ENCODE measurements at places on chromosomes 16 and 17. TPM values are rescaled to one million over a fixed set of nuclear protein-coding genes. Genes with fewer than 3 reads are reported as not detected.

DNA sequence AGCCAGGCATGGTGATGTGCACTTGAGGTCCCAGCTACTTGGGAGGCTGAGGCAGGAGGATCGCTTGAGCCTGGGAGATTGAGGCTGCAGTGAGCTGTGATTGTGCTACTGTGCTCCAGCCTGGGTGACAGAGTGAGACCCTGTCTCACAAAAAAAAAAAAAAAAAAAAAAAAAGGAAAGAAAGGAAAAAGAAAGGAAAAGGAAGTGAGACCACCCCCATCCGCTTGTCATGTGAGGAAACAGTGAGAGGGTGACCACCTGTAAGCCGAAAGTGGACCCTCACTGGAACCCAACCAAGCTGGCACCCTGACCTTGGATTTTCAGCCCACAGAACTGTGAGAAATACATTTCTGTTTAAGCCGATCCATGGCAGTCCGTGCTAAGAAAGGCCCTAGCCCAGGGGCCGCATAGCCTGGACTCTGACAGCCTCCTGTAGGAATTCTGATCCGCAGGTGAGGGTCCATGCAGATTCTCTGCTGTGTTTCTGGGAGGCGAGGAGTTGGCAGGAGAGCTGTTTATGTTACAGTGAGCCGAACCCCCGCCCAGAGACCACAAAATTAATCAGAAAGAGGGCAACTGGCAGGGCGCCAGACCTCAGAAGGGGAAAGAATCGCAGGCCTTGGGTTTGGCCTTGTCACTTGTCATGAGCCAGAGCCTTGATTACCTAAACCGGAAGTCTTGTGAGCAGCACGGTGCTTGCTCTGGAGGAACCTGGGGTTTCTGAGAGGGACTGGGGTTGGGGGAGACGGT, 945 bp downstream of the SGSH start:
- peak; percentile 87 for DNase-seq

- no peak for DNase-seq
Observed at GRCh38 chr16:55055262-55055661, 124.6 kb downstream of the IRX5 start.

- no peak for DNase-seq
Observed at GRCh38 chr16:87056083-87056482, 261.1 kb downstream of the C16orf95 start.

DNA sequence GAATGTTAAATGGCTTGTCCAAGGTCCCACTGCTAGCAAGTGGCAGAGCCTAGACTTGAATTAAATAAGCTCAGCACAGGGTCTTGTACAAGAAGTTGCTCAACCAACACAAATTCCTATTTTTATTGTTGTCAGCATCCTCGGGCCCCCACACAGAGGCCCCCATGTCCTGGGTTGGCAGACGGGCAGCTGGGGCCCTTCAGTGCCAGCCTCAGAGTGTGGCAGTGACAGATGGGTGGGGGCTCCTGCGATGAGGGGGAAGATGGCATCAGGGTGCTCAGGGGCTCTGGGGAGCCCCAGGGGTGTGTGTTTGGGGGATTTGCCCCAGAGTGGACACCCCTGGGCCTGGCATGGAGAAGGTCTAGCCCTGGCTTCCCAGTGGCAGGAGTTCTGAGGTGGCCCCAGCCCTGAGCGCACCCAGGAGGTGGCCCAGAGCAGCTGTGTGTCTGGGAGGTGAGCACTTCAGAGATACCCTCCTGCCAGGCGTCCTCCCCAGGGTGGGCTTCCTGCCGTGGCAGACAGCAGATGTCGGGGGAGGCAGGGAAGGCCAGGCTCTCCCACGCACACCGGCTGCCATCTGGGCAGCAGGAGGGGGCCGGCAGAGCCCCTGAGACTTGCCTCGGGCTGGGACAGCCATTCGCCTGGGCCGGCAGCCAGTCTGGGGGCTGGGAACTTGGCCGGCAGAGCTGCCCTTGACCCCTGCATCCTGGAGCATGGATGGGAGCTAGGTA, 150.8 kb downstream of the C16orf78 start:
- DNase-seq, result no peak

GRCh38 chr16:76277460-76278030, 344 bp downstream of the CNTNAP4 start:
- no peak for DNase-seq

GRCh38 chr17:63714550-63715277, 14.8 kb upstream of the LIMD2 start:
- no peak for DNase-seq

- DNase-seq, result no peak
Observed at GRCh38 chr16:55039042-55039441, 108.4 kb downstream of the IRX5 start.

GRCh38 chr17:39800540-39800939, 62.8 kb downstream of the GRB7 start:
- DNase-seq, result no peak

DNA sequence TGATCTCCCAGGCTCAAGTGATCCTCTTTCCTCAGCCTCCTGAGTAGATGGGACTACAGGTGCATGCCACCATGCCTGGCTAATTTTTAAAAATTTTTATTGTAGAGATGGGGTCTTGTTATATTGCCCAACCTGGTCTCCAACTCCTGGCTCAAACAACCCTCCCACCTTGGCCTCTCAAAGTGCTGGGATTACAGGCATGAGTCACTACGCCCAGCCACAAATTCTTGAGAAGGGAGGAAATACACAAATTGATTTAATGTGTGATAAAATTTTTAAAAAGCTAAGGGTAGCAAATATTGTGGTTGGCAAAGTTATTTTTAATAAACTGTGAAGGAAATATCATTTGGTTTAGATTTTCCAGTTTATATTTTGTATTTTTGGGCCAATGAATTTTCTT, 9.6 kb downstream of the ITGAD start:
- no peak for DNase-seq

- DNase-seq, result no peak
Observed at GRCh38 chr17:74924250-74924948, at the start of gene OTOP2. OTOP2 (plus strand) TSS chr17:74924273; CDS start chr17:74924633, 360 bp downstream.

DNA sequence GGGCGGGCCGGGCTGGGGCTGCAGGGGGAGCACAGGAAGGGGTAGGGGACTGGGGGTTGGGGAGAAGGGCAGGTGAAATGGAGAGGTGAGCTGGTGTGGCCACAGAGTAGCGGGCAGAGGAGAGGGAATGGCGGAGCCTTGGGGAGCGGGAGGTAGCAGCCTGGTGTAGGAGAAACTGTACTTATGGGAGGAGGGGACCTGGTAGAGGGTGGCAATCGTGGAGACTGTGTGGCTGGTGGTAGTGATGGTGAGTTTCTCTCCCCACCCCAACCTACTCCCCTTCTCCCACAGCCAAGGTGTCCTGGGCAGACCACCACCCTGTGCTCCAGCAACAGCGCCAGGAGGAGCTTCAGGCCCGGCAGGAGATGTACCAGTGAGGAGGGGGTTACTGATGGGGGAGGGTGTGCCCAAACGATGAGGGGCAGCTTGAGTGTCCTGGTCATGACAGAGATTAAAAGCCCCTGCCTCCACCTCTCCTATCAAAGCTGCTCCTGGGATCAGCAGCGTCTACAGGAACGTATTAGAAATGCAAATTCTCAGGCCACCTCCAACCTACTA, 831 bp downstream of the ALOX15B start:
- DNase-seq, result no peak

GRCh38 chr17:37060094-37060493, 111.3 kb downstream of the AATF start:
- DNase-seq, result no peak

GRCh38 chr16:82331397-82331796, 161.4 kb upstream of the MPHOSPH6 start:
- no peak for DNase-seq

GRCh38 chr17:82031303-82031884, at the start of gene RAC3:
RAC3 (plus strand) TSS chr17:82031678; CDS start chr17:82031762, 84 bp downstream.
- no peak for DNase-seq

DNA sequence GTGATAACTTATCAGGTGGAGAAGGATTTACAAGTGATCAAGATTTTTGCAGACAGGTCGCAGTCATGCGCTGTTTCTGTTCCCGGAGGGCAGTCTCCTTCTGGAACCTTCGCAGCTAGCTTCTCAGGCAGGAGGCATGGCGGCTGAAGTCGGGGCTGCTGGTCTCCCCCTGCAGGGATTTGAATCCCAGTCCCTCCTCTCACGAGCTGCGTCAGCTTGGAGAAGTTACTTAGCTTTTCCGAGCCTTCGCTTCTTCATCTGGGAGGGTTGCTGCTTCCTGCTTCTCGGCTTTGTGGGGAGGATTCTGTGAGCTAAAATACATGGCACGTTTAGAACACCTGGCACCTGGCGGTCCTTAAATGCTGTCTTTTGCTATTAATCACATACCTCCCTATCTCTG, 287.8 kb upstream of the FOXF1 start:
- no peak for DNase-seq

TSPOAP1 gene
- 8.5 TPM for total RNA-seq

HCRT gene
- total RNA-seq, result not detected

ZNF23 gene
- 2.8 TPM for total RNA-seq

KRTAP4-9 gene
- total RNA-seq, result not detected

KRTAP4-12 gene
- not detected for total RNA-seq

B3GNT9 gene
- total RNA-seq, result 12.2 TPM

Data from right atrium auricular region (tissue), 2 donors.